NCI-H524 (cell line): ENCODE measurements at places on chromosomes 3 and 15.

- no peak for DNase-seq
These were observed 158.8 kb downstream of the IL20RB start for GRCh38 chr3:137116619-137117018.

- DNase-seq = no peak
These were observed 128.4 kb downstream of the EEFSEC start for GRCh38 chr3:128281461-128282367.

- DNase-seq = no peak
These were observed 20.6 kb upstream of the PDE8A start for GRCh38 chr15:84961114-84961452.

- DNase-seq = peak; percentile 10
These were observed 76.1 kb downstream of the FRMD4B start for GRCh38 chr3:69309814-69310213.

- no peak for DNase-seq
These were observed 19.5 kb downstream of the TKT start for GRCh38 chr3:53236112-53236841.

GRCh38 chr3:23701716-23702597 is 103.8 kb upstream of the UBE2E1 start:
- no peak for DNase-seq

DNA sequence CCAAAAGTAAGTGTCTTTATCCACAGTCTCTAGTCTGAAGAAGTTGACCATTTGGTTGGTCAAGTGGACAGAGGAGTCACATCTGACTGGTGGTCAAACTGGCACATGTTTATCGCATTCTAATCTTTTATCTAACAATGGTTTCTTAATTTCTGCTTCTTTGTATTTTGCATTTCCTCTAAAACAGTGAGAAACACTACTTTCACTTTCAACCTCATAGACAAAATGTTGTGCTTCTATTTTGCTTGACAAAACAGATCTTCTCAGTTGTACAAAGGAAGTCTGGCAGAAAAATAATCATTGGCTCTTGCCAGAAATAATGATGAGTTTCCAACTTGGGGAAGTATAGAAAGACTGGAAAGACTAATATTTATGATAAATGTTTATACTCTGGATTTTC is 103.9 kb downstream of the MME start:
- DNase-seq = no peak

GRCh38 chr15:98443526-98443925 is 204.8 kb upstream of the IGF1R start:
- DNase-seq = no peak

- DNase-seq = peak; percentile 68
These were observed 71.1 kb upstream of the SPATA12 start for GRCh38 chr3:56989169-56989976.

GRCh38 chr3:119562307-119562961 is 3.0 kb upstream of the CD80 start:
- DNase-seq = no peak

- DNase-seq = no peak
These were observed 539.5 kb upstream of the AGTR1 start for GRCh38 chr3:148158210-148158609.
